Activated CD4-positive, alpha-beta T cell treated with anti-CD3 and anti-CD28 coated beads for 24 hours (primary cell): ENCODE measurements at places on chromosomes 1 and 21.
A peak's percentile ranks its signal among the peaks of the same experiment; 100 is the strongest.

GRCh38 chr1:236039740-236040685 lies 24.9 kb downstream of the NID1 start:
- no peak for DNase-seq

DNA sequence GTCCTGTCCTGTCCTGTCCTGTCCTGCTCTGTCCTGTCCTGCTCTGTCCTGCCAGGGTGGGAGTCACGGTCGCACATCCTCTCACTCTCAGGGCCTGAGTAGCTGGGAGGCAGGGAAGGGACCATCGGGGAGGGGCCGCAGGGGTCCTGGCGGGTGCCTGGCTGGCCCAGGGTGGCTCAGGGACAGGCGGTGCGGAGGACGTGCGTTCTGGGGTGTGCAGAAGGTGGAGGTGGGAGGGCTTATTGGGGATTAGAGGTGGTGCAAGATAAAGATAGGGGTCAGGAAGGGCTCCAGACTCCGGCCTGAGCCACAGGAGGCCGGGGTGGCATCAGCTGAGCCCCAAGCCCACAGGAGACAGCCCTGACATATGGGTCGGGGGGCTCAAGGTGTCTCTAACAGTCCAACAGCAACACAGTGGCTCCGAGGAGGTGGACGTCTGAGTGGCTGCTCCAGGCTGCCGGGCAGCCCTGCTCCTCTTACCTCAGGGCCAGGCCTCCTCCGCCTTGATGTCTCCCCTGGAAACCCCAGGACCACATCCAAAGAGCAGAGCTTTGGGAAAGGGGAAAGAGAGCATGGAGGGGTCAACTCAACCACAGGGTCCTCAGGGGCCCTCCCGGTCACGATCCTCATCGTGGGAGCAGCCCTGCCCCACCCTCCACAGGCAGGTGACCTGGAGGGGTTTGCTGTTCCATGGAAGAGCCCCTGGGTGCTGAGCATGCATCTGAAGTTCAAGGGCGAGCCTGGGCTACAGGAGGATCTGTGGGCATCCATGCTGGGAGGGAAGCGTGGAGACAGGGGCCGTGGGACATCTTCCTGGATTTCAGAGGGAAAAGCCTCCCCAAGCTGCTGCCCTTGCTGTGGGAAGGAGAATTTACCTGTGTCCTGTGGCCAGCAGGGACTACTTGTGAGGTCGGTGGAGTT lies 39.6 kb upstream of the ADARB1 start:
- no peak for DNase-seq

GRCh38 chr1:1344655-1345361 lies 4.4 kb downstream of the DVL1 start:
- DNase-seq: peak; percentile 43

DNA sequence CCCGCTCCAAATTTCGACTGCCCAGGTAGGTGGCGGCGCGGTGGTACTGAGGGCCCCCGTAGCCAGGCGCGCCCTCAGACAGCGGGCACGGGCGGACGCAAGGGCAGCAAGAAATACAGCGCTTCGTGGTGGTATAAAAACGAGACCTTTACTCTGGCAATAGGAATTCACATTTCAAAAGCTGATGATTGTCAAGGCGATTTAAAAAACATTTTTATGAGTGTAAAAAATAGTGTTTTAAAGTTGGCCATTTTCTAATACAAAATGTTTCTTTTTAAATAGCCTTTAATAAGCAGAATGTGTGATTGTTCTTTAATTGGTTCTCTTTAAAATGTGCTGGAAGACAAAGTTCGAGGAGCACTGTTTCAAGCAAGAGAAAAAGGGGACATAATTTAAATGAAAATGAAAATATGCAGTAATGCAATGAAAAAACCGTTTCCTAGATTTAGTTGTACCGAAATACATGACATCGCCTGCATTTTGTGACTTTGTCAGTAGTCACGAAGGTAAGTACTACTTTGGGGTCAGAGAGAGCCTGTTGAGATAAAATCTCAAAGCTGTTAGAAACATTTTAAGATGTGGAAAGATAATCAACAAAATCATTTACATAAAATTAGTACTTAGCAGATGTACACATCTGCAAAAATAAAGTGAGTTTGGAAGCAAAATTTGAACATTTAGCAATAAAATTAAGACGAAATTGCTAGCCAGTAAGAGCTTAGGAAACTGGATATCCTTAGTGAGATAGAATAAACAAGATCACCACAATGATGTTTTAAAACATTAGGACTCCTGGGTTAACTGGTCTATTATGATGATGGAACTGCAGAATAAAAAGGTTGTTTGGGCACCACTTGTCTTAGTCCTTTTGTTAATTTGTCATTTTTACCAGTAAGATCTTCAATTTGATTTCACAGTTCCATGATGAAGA lies 1.1 kb upstream of the PSMG1 start:
- DNase-seq: no peak
